NB4 (cell line): ENCODE measurements at places on chromosomes 11 and 22.

DNA sequence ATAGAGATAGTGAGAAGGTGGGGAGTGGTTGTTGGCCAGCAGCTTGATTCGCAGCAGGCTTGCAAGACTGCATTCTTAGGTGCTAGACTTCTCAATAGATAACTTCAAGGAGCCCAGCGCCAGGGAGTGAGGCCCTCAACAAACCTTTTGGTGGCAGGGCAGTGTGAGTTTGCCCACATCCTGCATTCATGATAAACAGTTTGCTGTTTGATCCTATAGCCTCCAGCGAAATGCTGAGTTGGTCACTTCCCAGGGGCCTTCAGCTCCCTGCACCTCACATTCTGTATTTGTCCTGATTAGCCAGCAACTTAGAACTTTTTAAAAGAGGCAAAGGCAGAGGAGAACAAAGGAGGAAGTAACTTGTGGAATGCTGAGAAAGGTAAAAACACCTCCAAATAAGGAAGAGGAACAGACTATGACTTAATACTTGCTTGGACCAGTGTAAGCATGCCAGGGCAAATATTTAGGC, 25.1 kb downstream of the OR10A6 start:
- no peak for DNase-seq

GRCh38 chr11:60348116-60348515, 21.1 kb downstream of the MS4A6E start:
- no peak for DNase-seq

DNA sequence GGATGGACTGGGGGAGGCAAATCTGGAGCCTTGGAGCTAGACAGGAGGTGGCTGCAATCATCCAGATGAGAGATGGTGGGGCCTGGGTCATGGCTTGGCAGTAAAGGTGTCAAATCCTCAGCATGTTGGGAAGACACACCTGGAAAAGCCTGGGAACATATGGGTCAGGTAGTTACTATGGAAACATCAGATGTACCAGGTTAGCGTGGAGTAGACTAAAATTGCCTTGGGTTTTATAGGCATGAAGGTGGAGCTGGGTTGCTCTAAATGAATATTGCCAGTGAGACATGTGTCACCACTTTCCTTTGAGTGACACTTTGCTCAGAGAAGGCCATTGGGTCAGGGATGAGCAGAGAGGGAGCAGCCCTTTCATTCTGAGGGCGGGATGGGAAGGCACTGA, 473.7 kb downstream of the TBC1D22A start:
- no peak for DNase-seq

GRCh38 chr11:86930957-86931547, 24.1 kb downstream of the FZD4 start:
- DNase-seq: no peak

DNA sequence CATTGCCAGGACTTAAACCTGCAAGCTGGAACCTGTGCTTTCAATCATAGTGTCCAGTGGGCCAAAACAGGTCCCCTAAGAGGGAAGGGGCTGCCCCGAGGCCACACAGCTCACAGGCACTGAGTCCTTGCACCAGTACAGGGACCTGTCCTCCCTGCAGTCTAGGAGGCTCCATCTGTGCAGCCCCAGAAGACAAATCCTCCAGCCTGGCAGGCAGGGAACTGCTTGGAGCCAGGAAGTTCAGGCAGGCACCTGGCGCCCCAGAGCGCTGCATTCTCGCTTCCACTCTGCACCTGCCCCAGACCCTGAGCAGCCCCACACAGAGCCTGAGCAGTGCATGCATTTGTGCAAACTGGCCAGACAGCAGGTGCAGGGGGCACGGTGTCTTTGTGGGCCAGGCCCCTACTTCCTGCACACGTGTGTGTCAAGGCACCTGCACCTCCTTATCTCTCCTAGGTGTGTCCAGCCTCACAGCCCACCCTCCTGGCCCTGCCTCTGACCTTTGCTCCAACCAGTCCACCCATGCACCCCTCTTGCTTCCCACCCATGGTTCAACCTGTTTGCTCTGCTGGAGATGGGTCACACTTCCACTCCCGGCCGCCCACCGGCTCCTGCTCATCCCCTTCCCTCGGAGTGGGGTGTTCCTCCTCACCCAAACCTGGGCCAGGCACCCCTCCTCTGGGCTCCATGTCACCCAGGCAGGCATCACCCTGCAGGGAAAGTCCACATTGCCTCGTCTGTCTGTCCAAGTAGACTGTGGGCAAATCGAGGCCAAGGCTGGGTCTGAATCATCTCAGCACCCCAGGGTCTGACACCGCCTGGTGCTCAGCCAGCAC, 19.0 kb downstream of the LINC01488 start:
- no peak for DNase-seq

GRCh38 chr11:67370351-67371076, 2.9 kb downstream of the CLCF1 start:
- no peak for DNase-seq
